ENCODE measurements at places on chromosomes 7 and 10. TPM values are rescaled to one million over a fixed set of nuclear protein-coding genes. Genes with fewer than 3 reads are reported as not detected.

TFPI2 gene
- not detected for total RNA-seq

RAB19 gene
- total RNA-seq, result 6.8 TPM

HOXA6 gene
- total RNA-seq, result not detected

SPDYE2 gene
- not detected for total RNA-seq

PTN gene
- total RNA-seq, result not detected

PON1 gene
- not detected for total RNA-seq

TRIP6 gene
- 44.2 TPM for total RNA-seq

SEM1 gene
- 35.9 TPM for total RNA-seq

DNA sequence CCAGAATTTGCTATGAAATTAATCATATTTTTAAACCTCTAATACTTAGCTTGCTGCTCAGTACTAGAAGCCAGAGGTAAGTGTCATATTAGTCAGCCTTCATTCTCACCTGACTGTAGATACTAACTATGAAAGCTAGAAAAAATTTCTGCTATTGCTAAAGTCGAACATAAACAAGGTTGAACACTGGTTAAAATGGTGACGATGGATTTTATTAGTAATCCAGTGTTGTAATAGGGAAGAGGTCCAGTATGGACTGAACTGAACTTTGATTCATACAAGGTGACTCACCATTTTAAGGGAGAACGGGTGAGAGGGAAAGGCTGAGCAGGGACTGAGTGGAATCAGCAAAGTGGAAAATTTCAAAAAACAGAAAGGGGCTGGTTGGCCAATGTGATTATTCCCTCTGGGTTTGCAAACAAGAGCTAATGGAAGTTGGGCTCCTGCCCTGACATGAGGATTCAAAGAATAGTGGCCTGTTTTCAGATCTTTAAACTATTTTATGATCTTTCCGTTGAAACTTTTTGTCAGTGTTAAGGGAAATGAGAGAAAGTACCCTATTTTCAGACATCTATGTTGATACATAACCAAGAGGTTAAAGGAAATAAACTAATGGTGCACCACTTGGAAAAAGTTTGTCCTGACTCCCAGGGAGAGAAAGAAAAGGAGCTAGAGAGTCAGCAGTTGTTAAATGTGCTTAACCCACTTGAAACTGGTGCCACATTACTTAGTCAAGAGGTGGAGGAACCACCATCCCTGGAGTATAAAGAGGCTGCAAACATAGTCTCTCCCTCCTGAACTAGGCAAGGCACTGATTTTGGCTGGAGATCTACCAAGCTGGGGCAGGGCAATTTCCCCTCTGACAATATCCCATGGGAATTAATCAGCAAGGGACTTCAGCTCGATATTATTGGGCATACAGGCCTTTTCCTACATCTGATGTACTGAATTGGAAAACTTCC, 15.3 kb upstream of the AKR1C1 start:
- DNase-seq, result no peak

GRCh38 chr10:111338035-111338434, 261.2 kb downstream of the ADRA2A start:
- no peak for DNase-seq

DNA sequence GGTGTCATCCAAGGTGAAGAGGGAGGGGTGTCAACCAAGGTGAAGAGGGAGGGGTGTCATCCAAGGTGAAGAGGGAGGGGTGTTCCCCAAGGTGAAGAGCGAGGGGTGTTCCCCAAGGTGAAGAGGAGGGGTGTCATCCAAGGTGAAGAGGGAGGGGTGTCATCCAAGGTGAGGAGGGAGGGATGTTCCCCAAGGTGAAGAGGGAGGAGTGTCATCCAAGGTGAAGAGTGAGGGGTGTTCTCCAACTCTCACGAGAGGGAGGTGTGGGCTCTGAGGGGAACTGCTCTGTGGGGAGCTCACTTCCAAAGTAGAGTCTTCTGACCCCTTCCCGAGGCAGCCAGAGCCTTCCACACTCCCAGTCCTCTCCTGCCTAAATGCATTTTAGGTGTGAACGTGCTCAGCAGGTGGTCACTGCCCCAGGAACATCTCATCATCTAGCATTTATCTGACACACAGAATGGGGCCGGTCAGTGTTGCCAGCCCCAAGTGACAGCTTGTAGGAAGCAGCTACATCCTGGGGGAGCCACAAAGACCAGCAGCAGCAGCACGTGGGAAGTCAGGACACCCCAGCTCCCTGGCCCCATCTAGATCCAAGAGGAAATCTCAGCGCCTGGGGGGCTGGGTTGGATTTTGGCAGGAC, 323.8 kb downstream of the GLRX3 start:
- DNase-seq, result no peak

DNA sequence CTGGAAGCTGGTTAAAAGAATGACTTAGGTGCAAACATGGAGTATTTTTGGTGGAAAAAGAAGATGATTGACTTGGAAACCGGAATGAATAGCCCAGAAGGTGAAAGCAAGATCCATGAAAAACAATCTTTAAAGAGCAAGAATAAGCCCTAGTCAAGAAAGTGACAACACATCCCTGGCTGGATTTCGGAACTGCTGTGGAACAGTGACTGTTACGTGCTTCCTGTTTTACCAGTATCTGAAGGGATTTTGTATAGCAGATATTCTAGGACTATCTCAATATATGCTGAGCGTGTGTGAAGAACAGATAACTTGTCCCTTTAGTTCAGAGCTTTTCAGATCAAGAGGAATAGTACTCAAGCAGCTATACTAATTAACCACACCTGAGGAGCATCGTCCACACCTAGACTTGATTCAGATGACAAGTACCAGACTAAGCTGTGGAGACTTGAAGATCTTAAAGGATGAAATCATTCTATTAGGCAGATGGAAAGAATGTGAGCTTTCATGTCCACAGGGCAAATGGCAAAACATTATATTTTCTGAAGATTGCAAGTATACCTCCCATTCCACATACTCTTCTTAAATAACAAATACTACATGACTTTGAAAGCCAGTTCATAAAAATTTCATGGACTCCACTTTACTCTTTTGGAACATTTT, 11.5 kb upstream of the TES start:
- no peak for DNase-seq

GRCh38 chr7:153036396-153037063, 277.0 kb downstream of the ACTR3B start:
- DNase-seq, result no peak

- DNase-seq, result no peak
Measured at GRCh38 chr7:136884492-136884891, 16.0 kb downstream of the CHRM2 start.

GRCh38 chr7:157813053-157813452, 476.2 kb downstream of the DNAJB6 start:
- DNase-seq, result no peak

DNA sequence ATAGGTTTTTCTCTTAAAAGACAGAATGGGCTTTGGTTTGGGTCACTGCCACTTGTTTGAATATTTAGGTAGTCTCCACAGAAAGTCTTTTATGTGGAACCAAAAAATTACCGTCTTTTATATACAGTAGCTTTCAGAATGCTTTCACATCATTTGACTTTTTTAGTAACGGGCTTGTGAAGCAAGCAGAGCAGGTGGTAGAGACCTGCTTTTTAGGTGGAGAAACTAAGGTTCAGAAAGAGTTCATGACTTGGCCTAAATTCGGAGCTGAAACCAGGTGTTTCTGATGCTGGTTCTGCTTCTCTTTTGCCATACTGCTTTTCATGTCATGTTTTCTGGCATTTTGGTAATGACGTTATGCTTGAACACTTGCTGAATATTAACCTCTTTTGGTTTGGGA, 36.3 kb downstream of the GARS1 start:
- DNase-seq, result no peak

- no peak for DNase-seq
Measured at GRCh38 chr7:8131694-8132605, 130.0 kb downstream of the ICA1 start.

- DNase-seq, result no peak
Measured at GRCh38 chr10:73017955-73018480, 63.4 kb upstream of the PLA2G12B start.

DNA sequence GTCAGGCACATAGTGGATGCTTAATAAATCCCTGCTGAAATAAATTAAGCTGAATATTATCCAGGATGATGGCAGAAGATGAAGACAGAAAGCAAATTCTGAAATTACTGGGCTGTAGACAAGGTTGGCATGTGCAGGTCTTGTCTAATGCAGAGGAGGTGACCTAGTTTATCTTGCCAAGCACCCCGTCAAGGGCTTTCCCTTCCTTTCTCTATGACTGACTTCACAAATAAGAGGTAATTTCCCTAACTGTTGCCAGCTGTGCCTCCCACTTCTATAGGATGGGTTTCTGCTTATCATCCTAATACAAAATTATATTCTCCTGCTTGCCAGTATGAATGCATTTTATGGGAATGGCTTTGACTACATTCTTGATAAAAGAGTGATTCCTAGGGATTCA, 38.0 kb downstream of the LHFPL3 start:
- no peak for DNase-seq

DNA sequence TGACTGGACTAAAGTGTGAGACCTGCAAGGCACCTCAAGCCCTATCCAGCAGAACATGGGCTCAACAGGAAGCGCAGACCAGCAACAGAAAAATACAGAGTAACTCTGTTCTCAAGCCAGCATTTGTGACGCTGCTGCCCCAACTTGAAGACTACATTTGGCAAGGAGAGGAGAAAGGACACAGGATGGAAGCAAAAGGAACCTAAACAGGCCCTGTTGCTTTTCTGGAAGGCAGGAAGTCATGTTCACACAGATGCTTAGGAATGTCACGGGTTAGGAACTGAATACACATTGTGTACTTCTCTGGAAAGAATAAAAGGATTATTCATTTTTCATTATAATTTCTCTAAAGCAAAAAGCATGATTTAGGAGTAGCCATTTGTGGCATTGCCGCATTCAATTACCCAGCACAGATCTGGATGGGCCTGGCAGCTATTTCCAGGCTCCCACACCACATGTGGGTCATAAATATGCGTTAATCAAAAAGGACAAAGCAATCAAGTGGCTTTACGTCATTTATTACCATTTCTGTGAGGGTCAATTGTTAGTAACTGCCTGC, 19.8 kb upstream of the TOMM7 start:
- DNase-seq, result no peak

- peak; percentile 64 for DNase-seq
Measured at GRCh38 chr10:135132-135600, at the start of gene ZMYND11. TSS of gene ZMYND11 (plus strand) at chr10:135455. CDS start at chr10:180013, 44,558 bp downstream.

GRCh38 chr7:80781561-80781979, 137.3 kb downstream of the SEMA3C start:
- DNase-seq, result no peak

DNA sequence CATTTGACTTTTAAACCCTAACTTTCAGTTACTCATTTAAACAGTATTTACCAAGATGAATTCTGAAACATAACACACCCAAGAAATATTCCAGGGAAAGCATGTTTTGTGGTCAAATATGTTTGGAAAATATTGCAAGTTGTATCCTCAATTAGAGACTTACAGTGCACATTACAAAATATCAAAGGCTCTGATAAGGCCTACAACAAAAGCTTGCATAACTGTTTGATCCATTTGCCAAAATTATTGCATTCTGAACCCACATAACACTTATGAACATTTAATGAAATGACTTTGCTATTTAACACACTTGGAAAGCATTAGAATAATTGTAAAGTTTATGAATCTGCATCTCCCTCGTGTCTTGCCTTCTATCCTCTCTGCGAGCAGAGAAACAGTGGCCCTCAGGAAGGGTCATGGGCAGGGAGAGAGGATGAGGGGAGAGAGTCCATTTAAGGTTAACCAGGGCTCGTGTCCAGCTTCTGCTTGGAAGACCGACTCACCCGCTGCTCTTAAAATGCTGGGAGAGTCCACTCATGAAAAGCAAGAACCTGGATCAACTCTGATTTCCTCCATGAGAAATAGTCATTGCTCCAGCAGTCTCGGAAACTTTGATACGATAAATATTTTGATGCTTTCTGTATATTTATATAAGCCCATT, 408.2 kb upstream of the ZMIZ1 start:
- DNase-seq, result no peak

GRCh38 chr10:62108759-62109586, 159.7 kb downstream of the RTKN2 start:
- DNase-seq, result no peak

DNA sequence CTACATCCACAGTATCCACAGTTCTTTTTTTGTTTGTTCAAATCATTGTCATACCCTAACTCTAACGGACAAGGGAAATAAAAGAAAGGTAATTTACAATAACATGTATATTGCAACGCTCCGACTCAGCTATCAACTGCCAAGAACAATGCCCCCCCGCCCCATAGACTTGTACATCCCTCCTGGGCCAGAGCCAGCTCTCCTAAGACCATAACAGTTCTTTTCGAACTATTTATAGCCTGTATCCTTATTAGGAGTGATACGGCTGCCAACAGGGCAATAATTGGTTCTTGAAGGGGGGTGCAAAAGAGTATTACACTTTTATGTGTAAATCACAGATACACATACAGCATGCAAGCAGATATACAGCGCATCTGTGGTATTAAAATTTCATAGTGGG, 495.7 kb downstream of the GALNT17 start:
- DNase-seq, result no peak

- DNase-seq, result no peak
Measured at GRCh38 chr10:69649786-69650550, 19.9 kb downstream of the FAM241B start.

GRCh38 chr10:102783568-102783967, 39.8 kb downstream of the WBP1L start:
- DNase-seq, result no peak

DNA sequence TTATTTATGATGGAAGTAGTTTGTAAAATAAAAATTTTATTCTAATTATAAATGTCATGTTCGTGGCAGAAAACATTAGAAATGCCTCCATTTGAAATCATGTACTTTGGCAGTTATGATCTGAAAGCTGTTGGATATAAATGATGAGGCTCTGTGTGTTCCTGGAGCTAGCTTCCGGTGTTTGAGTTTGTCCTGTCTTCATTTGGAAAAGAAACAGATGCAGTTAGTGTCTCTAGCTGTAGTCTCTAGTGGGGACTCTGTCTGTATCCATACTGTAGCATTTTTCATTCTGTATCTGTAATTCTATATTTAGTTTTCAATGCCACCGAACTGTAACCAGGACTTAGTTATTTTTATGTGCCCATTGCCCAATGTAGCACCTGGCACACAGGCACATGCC, 197.0 kb upstream of the FZD1 start:
- DNase-seq, result no peak

DNA sequence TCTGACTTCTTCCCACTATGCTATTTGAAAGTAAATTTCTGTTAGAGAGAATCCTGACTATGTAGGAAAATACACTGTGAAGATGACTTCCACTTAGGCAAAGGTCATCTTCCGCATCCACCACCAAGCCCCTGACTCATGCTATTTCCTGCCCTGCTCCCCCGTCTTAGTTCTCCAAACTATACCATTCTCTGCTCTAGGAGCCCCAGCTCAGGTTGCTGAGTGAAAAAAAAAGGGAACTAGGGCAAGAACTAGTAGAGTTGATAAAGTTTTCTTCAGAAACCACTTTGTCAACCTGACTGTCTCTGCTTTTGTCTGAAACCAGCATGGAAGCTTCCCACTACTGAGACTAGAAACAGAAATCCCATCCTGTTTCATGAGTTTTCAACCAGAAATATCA, 96.9 kb downstream of the EVX1 start:
- DNase-seq, result no peak

DNA sequence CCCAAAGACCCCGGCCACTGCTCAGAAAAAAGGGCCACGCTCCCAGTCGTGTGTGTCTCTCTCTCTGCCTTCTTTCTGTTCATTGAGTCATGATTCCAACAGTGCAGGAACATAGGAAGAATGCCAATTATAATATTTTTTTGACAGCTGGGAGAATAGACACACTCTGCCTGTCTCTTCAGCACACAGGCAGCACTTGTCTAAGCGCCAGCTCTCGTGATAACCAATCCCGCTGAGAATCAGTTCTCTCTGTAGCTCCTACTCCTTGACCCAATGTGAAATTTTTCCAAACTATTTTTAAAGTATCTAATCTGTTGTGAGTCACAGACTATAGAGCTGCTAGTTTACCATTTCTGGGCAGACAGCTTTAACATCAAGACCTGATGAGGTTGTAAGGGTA, 145.7 kb upstream of the RHEB start:
- DNase-seq, result no peak

Data from activated naive CD8-positive, alpha-beta T cell treated with anti-CD3 and anti-CD28 coated beads for 36 hours (primary cell).